Retinal pigment epithelial cell (primary cell): ENCODE measurements at places on chromosomes 3 and 15.

DNA sequence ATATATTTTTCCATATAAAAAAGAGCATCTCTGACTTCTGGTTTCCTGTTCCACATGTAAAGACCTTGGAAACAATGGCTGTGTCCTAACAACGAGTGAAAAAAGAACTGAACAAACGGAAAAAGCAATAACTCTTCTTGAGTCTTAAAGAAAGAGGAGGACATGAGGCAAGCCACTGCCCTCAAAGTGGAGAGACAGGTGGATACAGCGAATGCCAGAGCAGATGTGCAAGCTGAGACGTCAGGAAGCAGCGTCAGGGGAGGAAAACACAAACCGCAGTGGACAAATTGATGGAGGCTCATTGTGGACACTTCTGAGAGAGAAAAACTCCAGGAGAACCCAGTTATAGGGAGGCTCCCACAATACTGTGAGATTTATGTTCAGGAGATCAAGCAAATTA is 208.0 kb upstream of the MME start:
- no peak for DNase-seq

GRCh38 chr3:188082031-188082430 is 71.9 kb upstream of the LPP start:
- DNase-seq = no peak

DNA sequence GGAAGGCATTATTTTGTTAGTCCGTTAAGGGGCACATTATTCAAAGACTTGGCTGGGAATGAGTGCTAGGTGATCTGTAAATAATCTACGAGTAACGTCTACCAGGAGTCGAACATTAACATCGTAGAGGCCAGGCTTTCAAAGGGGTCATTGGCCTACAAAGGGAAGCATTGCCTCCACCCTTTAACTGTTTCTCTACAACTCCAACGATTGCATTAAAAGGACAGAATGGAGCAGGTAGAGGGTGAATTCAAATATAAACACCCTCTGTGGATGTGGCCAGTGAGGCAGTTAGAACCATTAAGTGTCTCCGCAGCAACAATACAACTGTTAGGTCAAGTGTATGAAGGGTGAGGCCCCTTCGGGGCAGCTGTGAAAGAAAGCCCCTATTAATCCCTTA is 126.0 kb upstream of the LMOD3 start:
- DNase-seq = no peak

DNA sequence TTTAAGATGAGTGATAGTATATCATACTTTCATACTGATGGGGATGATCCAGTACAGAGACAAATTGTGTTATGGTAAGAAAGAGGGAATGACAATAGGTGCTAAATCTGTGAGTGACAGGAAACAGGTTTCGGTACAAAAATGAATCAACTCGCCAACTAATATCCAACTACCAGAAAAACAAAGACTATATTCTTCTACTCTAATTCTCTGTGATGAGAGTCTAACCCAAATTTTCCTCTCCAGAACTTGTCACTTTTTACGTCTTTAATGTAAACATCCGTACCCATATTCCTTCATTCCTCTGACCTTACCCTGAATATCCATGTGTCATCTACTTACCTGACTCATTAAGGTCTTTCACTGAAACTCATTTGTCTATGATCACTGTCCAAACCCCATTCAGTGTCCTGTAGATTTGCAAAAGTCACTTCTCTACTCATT is 39.6 kb downstream of the SCAPER start:
- DNase-seq = no peak

- no peak for DNase-seq
These were observed 160.1 kb downstream of the RSRC1 start for GRCh38 chr3:158269942-158270341.

- DNase-seq = no peak
These were observed 180.2 kb downstream of the TNIK start for GRCh38 chr3:171279972-171280371.

DNA sequence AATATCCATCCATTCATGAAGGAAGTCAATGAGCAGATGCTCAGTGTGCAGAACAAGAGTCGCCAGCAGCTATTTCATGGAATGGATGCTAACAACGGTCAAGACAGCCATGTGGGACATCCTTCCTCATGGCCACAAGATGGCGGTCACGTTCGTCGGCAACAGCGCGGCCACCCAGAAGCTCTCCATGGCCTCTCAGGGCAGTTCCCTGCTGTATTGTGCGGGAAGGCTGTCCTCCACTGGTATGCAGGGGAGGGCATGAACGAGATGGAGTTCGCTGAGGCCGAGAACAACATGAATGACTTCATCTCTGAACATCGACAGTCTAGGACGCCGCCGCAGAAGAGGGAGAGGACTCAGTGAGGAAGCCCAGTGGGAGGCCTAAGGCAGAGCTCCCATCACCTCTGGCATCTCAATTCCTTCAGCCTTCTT is 208.3 kb downstream of the TJP1 start:
- DNase-seq = no peak

GRCh38 chr3:53775834-53776251 is 70.4 kb downstream of the CHDH start:
- DNase-seq = no peak

- DNase-seq = peak; percentile 87
These were observed 121.7 kb upstream of the SPRED1 start for GRCh38 chr15:38130740-38131498.

GRCh38 chr3:42681361-42682038 is 3.8 kb upstream of the KLHL40 start:
- no peak for DNase-seq

DNA sequence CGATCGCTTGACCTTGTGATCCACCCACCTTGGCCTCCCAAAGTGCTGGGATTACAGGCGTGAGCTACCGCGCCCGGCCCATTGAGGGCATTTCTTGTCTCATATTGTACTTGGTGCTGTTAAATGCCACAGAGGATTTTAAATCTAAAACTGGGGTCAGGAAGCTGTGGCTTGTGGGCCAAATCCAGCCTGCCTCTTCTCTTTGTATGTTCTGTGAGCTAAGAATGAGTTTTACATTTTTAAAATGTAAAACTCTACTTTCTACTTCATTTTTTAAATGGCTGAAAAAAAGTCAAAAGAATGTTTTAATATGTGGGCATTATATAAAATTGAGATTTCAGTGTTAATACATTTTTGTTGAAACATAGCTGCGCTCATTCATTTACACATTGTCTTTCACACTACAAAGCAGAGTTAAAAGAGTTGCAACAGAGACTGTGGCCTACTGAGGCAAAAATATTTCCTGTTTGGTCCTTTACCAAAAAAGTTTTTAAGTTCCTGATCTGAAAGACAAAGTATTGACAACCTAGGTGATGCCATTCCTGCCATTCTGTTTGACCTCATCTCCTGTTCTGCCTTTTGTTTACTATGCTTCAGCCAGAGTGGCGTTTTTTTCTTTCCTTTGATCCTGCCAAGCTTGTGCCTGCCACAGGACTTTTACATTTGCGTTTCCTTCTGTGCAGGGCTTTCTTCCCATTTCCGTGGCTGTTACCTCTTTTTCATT is 50.4 kb downstream of the PDCD6IP start:
- DNase-seq = no peak

DNA sequence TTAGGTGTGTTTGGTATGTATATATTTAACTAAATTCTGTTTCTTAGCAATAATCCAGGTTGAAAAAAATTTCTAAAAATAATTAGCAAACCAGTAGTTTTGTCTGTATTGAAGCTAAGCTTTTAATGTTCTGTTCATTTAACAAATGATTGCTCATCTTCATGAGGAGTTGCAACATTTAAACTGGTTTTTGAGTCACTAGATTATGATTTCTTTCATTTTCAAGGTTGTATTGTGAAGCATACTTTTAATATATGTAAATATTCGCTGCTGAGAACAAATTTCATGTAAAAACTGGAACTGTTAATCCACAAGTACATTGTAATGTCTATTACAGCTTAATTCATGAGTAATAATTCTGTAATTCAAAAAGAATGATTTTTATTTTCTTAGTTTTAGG is 192.7 kb downstream of the MBNL1 start:
- DNase-seq = no peak
